Stimulated activated naive B cell treated with anti-CD40 and anti-IgM and Interleukin-4, amounts not matched to agents 10 μg/mL and 1 μg/mL and 100 μg/mL, for 72 hours (primary cell): ENCODE measurements at places on chromosomes 1 and 21.

DNA sequence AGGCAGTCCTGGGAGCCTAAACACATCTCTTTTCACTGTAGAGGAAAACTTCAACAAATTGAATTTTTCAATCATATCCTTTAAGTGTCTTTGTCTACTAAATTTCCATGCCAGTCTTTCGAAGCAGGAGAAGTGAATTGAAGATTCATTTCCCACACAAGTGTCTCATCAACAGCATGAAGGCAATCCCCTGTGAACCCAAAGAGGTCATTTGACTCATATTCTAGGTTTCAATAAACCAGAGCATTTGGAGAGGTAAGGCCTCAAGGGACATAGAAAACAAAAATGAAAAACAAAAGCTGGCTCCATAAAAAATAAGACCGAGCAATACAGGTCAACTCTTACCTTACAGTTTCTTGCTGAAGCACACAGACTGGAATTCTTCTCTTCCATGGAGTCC is 94.1 kb upstream of the ATP1B1 start:
- no peak overlapping the region for H3K4me3 ChIP-seq
- peaks cover 12% of the 10 kb centered on the region for H3K27me3 ChIP-seq
- DNase-seq, result peak; percentile 8
- peaks cover 16% of the 10 kb centered on the region for H3K4me1 ChIP-seq
- no peaks in the 10 kb centered on the region for H3K36me3 ChIP-seq

DNA sequence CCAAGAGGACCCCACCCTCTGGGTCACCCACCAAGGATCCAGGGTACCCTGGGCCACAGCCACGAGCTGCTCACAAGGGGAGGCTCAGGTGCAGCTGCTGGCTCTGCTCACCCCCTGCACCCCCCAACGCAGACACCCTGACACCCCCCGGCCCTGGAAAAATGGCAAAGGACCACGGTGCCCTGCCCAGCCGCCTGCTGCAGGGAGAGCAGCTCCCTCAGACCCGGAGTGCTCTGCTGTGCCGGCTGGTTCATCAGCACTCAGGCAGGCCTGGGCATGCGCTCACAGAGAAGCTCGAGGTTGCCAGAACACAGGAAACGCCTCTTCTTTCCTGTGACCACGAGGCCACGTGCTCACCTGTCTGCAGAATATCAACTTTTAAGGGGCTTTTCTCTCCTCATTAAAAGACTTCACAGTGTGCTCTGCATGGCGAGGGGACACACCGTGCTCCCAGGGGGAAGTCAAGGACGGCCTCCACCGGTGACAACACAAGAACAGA is 4.3 kb upstream of the C1QTNF12 start:
- H3K4me1 ChIP-seq, result peaks cover 12% of the 10 kb centered on the region
- peak; percentile 64 for DNase-seq
- no peaks in the 10 kb centered on the region for H3K27me3 ChIP-seq
- peak overlapping the region; percentile 94 for H3K27ac ChIP-seq
- H3K36me3 ChIP-seq, result peaks cover 29% of the 10 kb centered on the region

DNA sequence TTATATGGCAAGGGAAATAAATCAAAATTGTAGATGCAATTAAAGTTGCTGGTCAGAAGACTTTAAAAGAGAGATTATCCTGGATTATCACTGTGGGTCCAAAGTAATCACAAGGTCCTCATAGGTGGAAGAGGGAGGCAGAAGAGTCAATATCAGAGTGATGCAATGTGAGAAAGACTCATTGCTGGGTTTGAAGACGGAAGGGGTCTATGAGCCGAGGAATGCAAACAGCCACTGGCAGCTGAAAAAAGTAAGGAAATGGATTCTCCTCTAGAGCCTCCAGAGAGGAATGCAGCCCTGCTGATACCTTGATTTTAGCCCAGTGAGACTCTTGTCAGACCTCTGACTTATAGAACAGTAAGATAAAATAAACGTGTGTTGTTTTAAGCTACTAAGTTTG is 59.8 kb upstream of the MUTYH start:
- no peak overlapping the region for H3K4me3 ChIP-seq
- H3K27ac ChIP-seq, result no peak overlapping the region
- peaks cover 8% of the 10 kb centered on the region for H3K4me1 ChIP-seq

DNA sequence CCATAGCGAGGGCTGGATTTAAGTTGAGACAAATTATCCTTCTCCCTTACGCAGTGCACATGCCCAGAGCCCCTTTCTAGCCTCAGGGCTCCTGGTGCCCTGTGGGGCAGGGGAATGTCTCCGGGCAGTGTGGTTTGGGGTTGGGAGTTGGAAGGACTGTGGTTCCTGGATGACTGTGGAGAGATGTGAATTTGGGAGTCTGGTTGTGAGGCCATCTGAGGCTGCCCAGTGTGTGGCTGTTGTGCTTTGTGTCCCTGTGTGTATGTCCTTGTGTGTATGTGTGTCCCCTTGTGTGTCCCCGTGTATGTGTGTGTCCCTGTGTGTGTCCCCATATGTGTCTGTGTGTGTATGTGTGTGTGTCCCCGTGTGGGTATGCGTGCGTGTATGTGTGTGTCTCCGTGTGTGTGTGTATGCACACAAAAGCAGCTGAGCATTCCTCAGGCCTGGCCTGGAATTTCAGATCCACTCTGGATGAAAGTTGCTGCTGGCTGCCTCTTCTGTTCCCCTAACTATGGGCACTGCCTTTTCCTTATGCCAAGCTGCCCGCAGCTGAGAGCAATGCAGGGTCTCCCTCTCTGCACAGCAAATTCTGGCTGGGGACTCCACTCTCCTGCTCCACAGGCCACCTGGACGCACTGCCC is 65.4 kb downstream of the UBIAD1 start:
- H3K4me1 ChIP-seq, result peaks cover 18% of the 10 kb centered on the region
- no peak overlapping the region for H3K4me3 ChIP-seq
- no peaks in the 10 kb centered on the region for H3K36me3 ChIP-seq
- DNase-seq, result no peak
- H3K27ac ChIP-seq, result no peak overlapping the region
- H3K27me3 ChIP-seq, result peaks cover 24% of the 10 kb centered on the region

DNA sequence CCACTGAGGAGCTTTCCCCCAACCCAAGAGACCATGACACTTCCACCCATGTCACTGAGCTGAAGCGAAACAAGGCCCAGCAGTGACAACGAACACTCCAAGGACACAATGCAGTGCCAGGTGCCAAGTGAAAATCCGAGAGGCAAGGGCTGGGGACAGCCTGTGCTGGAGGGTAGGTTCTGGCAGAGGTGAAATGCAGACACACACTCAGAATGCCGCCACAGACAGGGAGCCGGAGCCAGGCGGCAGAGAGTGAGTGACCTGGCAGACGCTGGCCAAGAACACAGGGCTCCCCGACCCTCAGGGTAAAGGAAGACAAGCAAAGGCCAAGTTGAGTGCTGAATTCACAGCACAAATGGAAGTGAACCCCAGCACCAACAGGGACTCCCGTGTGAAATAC is 78.9 kb downstream of the CD46 start:
- no peak for DNase-seq
- H3K36me3 ChIP-seq, result peaks cover 16% of the 10 kb centered on the region
- no peaks in the 10 kb centered on the region for H3K27me3 ChIP-seq
- peaks cover 72% of the 10 kb centered on the region for H3K4me1 ChIP-seq
- no peak overlapping the region for H3K4me3 ChIP-seq

- no peak overlapping the region for H3K27ac ChIP-seq
- H3K4me1 ChIP-seq, result no peaks in the 10 kb centered on the region
- no peak for DNase-seq
- H3K4me3 ChIP-seq, result no peak overlapping the region
- no peaks in the 10 kb centered on the region for H3K36me3 ChIP-seq
- H3K27me3 ChIP-seq, result no peaks in the 10 kb centered on the region
Measured at GRCh38 chr1:191546803-191547202, 611.5 kb upstream of the RGS18 start.

DNA sequence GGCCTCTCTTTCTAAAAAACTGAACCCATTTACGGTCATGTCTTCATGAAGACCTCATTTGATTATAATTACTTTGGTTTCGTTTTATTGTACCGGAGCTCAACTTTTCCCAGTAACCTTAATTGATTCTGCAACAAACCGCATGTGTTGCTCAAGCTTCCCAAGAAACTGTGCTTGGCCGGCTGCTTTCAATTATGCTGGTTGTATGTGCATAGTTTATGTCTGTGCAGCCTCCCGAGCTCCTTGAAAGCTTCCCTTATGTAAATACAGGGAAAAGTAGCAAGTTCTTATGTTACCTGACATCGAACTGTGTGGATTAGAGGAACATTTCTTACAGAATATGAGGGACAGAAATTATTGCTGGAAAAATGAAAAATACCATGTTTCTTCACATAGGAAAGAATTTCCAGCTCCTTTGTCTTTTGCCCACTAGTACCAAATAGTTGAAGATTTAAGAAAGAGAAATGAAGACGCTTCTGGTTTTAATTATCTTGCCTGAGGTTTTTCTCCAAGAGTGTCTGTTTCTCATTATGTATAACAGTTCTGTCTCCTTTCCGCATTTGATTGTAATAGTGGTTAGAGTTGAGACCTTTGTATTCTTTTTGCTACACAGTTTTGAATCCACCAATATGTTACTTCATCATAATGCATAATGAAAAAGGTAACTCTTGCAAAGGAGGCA is 2.1 kb downstream of the VCAM1 start:
- no peak for DNase-seq
- no peak overlapping the region for H3K27ac ChIP-seq
- H3K4me1 ChIP-seq, result peaks cover 3% of the 10 kb centered on the region

DNA sequence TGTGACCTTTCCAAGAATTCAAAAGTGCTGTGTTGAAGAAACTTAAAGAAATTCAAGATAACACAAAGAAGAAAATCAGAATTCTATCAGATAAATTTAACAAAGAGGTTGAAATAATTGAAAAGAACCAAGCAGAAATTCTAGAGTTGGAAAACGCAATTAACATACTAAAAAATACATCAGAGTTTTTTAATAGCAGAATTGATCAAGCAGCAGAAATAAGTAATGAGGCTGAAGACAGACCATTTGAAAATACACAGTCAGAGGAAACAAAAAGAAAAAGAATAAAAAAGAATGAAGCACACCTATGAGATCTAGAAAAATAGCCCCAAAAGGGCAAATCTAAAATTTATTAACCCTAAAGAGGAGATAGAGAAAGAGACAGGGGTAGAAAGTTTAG is 218.1 kb upstream of the KAZN start:
- no peaks in the 10 kb centered on the region for H3K36me3 ChIP-seq
- H3K27me3 ChIP-seq, result no peaks in the 10 kb centered on the region
- no peaks in the 10 kb centered on the region for H3K4me1 ChIP-seq
- H3K27ac ChIP-seq, result no peak overlapping the region
- DNase-seq, result no peak
- no peak overlapping the region for H3K4me3 ChIP-seq

- H3K36me3 ChIP-seq, result peaks cover 16% of the 10 kb centered on the region
- no peak overlapping the region for H3K4me3 ChIP-seq
- DNase-seq, result no peak
Measured at GRCh38 chr1:193283016-193283415, 96.6 kb upstream of the B3GALT2 start.

- no peak overlapping the region for H3K4me3 ChIP-seq
- no peak overlapping the region for H3K27ac ChIP-seq
- no peak for DNase-seq
- no peaks in the 10 kb centered on the region for H3K27me3 ChIP-seq
Measured at GRCh38 chr1:94522304-94522703, 19.3 kb downstream of the F3 start.

DNA sequence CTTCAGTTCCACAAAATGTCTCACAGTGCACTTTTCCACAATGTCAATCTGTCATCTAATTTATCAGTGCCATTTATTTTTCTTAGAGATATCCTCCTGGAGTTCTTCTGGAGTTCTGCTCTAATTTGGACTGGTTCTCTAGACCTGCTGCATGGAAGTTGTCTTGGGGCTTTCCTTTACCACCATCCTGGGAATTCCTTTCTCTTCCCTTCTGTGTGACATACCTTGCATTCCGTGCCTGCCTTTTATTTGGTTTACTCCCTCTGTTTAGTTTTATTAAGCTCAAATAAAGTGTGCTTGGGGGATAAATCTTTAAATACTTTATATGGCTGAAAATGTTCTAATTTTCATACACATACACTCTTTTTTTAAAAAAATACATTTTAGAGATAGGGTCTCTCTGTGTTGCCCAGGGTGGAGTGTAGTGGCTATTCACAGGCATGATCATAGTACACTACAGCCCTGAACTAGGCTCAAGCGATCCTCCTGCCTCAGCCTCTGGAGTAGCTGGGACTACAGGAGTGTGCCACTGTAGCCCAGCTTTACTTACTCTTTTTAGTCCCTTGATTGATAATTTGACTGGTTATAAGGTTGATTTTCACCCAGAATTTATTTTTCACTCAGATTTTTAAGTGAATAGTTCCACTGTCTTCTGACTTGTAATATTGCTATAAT is 14.4 kb downstream of the MTF2 start:
- H3K36me3 ChIP-seq, result peaks cover 20% of the 10 kb centered on the region
- H3K4me3 ChIP-seq, result no peak overlapping the region
- no peak overlapping the region for H3K27ac ChIP-seq
- no peaks in the 10 kb centered on the region for H3K27me3 ChIP-seq
- H3K4me1 ChIP-seq, result peaks cover 59% of the 10 kb centered on the region

DNA sequence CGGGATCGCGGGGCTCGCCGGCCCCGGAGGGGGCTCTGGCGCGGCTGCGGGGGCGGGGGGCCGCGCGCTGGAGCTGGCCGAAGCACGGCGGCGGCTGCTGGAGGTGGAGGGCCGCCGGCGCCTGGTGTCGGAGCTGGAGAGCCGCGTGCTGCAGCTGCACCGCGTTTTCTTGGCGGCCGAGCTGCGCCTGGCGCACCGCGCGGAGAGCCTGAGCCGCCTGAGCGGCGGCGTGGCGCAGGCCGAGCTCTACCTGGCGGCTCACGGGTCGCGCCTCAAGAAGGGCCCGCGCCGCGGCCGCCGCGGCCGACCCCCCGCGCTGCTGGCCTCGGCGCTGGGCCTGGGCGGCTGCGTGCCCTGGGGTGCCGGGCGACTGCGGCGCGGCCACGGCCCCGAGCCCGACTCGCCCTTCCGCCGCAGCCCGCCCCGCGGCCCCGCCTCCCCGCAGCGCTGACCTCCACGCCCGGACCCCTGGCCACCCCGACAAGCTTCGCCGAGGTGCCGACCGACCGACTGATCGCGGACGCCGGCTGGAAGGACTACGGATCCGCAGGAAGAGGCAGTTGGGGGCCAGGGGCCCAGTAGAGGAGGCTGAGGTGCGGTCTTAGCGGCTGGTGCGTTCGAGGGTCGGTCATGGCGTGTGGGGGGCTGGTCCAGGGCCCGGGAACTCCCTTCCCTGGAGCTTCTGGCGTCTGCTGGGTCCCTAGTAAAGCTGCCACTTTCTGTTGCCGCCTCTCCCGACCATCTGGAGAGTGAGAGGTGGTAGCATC is 711 bp downstream of the TRNP1 start:
- peak overlapping the region; percentile 66 for H3K4me3 ChIP-seq
- H3K27me3 ChIP-seq, result peaks cover 63% of the 10 kb centered on the region
- H3K4me1 ChIP-seq, result peaks cover 24% of the 10 kb centered on the region
- no peaks in the 10 kb centered on the region for H3K36me3 ChIP-seq
- H3K27ac ChIP-seq, result no peak overlapping the region

- H3K27me3 ChIP-seq, result no peaks in the 10 kb centered on the region
- no peak overlapping the region for H3K4me3 ChIP-seq
- H3K27ac ChIP-seq, result no peak overlapping the region
- H3K36me3 ChIP-seq, result no peaks in the 10 kb centered on the region
- H3K4me1 ChIP-seq, result no peaks in the 10 kb centered on the region
Measured at GRCh38 chr1:103170609-103171008, 62.3 kb upstream of the COL11A1 start.

GRCh38 chr21:38743772-38744529 is 61.8 kb upstream of the ETS2 start:
- H3K4me1 ChIP-seq, result peaks cover 13% of the 10 kb centered on the region
- DNase-seq, result no peak
- H3K27ac ChIP-seq, result no peak overlapping the region
